ENCODE measurements at places on chromosomes 2 and 18.

DNA sequence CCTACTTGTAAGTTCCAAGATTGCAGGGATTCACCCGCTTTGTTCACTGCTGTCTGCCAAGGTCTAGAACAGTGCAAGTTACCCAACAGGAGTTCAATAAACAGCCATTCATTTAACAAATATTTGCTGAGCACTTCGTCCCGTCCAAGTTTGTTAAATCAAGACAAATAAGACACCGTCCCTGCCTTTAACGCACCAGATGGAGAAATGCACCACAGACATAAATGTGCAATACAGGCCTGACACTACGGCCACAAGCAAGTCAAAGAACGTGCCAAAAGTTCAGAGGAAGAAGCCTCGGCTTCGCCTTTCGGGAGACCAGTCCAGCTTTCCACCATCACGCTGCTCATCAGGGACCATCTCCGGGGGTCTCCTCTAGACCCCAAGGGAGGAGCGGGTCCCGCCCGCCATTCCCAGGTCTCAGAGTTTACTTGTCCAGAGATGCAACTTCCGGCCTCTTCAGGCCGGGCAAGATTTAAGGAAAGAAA is 429 bp downstream of the C2orf76 start:
- no peak for DNase-seq

DNA sequence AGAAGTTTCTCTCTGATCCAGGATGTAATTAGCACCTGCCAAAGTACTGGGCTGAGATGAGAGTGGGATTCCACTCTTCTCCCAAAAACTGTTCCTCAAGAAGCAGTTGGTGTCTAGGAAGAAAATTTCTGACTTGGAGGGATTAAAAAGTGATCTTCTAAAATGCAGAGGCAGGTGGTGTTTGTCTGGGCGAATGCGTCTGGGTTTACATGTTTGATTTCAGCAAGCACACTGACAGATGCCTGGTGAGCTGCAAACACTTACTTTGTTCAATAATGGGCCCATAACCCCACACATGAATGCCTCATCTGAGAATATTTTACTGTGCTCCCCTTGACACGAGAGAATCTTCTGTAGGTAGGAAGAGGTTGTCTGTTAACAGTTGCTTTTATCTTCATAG is 24.3 kb upstream of the KCNF1 start:
- no peak for DNase-seq

GRCh38 chr2:174771631-174772471 is 7.6 kb upstream of the CHRNA1 start:
- DNase-seq: peak; percentile 36

DNA sequence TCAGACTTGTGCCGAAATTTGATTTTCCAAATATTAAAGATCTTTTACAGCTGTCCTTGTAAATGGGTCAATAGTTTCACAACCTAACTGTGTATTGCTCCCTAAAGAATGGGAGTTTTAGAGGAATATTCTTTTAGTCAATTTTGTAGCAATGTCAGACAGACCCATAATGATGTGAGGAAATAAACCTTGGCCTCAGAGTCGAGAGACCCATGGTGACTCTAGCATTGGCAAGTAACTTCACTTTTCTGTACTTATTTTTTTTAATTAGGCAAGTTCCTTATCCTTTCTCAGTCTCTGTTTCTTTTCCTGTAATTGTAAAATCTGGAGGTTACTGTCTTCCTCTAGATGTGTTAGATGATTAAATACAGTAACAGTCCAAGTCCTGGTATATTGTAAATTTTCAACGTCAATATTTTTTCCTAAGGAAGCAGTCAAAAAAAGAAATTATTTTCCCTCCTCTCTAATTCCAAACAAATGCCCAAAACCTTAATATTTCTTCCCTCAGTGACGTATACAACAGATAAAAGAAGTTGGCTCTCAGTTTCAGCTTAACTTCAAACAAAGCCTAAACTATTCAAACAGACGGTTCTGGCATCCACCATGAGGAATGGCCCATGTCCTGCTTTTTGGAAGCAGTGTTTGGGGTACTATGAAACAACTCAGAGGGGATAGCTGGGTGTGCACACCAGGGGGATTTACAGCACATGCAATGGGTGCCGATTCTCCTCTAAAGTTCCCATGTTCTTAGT is 466.7 kb downstream of the TNS1 start:
- DNase-seq: no peak

DNA sequence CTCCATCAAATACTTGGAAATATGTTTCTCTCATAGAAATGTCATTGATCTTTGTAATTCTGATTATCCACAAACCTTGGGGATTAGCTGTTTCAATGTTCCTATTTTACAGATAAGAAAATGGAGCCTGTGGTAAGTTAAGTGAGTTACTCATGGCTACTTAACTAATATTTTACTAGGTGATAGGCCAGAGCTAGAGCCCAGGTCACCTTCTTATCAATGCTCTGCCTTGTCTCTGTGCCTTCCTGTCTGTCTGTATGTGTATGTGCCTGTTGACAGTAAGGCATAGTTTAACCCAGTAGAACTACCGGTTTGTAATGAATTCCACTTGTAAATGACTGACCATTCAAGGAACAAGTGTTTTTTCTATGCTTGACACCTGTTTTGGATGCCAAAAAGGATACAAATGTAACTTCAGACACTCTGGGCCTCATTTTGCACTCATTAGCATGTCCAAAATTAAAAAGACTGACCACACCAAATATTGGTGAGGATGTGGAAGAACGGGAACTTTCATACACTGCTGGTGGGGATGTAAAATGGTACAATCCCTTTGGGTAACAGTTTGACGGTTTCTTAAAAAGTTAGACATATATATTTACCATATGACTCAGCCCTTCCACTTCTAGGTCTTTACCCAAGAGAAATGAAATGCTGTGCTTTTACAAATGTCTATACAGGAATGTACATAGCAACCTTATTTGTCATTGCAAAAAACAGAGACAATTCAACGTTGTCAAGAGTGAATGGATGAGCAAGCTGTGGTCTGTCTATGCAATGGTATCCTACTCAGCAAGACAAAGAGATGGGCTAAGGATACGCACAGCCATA is 19.6 kb upstream of the IL1A start:
- DNase-seq: no peak

DNA sequence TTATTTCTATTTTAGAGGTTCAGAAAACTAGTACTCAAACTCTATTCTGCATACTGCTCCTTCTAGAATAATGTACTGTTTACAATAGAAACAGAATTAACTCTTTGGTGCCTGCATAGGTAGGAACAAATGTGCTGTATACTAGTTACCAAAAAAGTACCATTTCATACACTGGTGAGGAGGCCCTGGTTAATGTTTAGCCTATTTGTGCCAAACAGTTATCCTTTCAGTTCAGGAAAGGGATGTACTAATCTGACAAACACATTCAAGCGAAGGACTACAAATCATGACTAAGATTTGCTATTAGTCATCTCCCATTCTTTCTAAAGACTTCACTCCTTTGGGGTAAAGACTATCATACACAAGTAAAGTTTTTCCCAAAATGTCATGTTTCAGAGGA is 47.4 kb downstream of the EXOC6B start:
- no peak for DNase-seq

DNA sequence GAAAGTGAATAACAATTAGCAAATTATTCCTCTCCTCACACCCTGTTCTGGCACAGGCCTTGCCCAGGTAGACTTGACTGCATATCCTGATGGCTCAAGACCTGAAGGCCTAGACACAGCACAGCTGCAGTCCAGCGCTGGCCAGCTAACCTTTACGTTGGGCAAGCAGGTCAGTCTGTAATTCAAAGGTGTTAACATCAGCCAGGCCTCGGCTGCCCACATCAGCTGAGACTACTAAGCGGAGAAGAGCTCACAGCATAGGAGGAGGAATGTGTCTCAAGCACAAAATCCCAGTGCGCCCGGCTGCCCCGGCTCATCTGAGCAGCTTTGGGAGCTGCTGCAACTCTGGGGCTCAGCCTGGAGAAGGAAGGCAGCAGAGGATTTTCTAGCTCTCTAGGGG is 33.5 kb upstream of the OTOF start:
- DNase-seq: no peak

- no peak for DNase-seq
These were observed 4.6 kb upstream of the ADD2 start for GRCh38 chr2:70772486-70773155.

DNA sequence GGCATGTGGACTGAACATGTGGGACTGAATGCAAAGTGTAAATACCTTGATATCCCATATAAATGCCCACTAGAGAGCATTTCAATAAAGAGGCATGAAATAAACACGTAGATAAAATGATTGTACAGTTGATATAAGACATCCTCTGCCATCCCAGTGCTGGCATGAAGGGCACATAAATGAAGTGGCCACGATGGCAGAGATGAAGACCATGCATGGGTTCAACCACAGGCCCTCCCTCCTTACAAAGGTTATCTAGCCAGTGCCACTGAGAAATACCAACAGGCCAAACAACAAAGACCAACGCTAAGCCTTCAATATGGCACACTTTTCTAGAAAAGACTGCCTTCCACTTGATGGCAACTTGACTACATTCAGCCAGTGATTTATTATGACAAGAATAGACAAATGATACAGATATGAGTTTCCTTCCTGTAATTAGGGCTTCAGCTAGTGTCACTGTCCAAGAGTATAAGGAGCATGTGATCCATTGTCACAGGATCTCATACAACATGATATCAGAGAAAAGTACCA is 493.9 kb upstream of the MAP2 start:
- DNase-seq: no peak

GRCh38 chr2:224851811-224852210 is 135.6 kb upstream of the CCDC195 start:
- DNase-seq: no peak

DNA sequence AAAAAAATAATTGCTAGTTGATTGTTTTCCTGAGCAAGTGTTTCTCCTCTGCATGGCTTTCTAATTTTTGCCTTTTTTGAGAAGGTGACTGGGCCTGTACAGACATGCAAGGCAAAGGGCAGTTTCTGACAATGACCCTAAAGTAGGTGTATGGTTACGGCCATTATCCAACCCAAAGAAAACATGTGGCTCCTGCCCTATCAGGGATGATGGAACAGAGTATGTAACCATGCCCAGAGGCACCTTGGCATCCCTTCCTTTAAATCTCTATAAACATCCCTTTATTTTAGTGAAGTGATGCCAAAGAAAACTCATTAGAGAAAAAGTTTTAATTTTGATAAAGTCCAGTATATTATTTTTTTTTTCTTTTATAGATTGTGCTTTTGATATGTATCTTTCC is 217.5 kb downstream of the LPIN1 start:
- DNase-seq: no peak

DNA sequence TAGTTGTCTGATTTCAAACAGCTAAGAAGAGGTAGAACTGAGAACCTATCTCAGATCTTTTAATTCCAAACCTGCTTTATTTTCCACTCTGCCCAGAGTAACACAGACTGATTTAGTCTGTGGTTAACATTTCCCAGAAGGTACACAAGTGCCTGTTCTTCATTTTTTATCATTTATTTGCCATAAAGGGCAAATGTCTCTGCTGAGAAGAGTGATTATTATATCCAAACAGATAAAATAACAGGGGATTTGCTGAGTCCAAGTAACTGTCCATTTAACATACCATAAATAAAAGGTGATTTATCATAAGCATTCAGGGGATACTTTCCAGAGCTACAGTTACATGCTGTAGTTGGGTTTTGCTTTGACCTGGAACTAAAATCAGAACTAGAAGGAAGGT is 617.7 kb downstream of the MBD2 start:
- DNase-seq: no peak

DNA sequence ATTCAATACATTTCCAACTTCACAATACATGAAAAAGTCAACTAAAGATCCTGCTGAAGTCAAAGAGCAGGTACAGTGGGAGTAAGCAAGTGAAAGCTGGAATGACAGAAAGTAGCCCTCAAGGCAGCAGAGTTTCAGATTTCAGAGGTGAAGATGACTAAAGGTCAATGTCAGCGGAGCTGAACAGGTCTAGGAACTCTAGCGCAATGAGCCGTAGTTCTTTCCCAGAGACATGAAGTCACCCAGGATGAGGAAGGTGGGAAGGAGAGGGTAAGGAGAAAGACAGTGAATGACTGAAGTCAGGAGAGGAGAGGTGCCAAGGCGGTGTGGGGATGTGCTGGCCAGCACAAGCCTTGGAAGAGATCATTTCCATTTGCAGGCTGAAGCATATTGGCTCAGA is 28.1 kb downstream of the PTPN2 start:
- DNase-seq: no peak

DNA sequence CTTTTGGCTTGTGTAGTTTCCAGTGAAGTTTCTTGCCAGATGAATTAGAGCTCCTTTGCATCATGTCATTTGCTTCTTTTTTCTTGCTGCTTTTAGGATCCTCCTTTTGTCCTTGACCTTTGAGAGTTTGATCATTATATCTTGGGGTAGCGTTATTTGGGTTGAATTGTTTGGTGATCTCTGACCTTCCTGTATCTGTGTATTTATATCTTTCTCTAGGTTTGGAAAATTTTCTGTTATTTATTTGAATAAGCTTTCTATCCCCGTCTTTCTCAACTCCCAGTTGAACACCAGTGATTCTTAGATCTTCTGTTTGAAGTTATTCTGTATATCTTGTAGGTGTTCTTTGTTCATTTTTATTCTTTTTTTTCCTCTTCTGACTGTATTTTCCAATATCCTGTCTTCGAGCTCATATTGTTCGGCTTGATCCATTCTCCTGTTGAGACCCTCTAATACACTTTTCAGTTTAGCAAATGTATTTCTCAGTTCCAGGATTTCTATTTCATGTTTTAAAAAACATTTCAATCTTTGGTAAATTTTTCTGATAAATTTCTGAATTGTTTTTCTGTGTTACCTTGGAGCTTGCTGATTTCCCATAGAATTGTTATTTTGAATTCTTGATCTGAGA is 20.8 kb downstream of the GALNT1 start:
- DNase-seq: no peak

- DNase-seq: no peak
These were observed 11.6 kb downstream of the RAMP1 start for GRCh38 chr2:237870754-237871651.

GRCh38 chr2:219073413-219074129 is 12.8 kb upstream of the IHH start:
- peak; percentile 26 for DNase-seq

DNA sequence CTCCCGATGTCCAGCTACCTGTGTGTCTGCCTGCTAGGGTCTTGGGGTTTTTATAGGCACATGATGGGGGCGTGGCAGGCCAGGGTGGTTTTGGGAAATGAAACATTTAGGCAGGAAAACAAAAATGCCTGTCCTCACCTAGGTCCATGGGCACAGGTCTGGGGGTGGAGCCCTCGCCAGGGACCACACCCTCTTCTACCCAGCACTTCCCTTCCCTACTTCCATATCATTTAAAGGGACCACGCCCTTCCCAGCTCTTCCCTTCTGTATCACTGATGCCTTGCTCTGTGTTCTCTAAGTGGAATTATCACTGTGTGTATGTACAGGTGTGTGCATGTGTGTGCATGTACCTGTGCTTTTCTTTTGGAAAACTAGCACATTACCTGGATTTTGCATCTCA is 6.3 kb downstream of the UGT1A1 start:
- DNase-seq: no peak

GRCh38 chr2:173126819-173127218 is 51.2 kb downstream of the MAP3K20 start:
- no peak for DNase-seq
